ENCODE measurements at places on chromosomes 1 and 21.
A peak's percentile ranks its signal among the peaks of the same experiment; 100 is the strongest.

- no peak for DNase-seq
Measured at GRCh38 chr1:236066054-236066453, 1.2 kb upstream of the NID1 start.

DNA sequence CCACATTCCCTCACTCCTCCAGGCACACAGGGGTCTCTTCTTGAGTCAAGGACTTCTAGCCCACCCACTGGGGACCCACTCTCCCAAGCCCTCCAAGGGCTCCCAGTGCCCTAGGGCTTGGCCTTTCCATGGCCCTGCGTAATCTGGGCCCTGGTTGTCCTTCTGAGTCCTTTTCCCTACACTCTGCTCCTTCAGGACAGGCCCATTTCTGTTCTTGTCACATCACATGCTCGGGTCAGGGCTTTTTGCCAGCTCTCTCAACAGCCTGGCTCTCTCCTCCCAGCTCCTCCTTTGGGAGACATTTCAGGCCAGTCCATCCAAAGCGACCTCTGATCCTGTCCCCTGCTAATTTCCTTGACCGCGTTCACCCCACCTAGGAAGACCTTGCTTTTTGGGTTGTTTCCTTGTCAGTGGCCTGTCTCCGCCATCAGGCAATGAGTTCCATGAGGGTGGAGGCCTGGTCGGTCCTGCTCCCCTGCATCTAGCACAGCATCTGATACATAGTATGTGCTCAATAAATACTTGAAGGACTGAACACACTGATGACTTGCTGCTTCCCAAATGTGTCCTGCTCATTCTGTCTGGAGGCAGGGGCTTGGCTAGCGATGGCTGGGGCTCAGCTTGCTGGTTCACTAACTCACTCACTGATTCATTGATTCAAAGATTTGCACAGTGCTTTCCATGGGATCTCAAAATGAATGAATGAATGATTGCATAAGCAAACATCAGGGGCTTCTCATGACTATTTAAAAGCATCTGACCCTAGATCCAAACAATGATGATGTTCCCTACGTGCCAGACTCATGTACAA lies 44.8 kb downstream of the DHRS3 start:
- DNase-seq = no peak

DNA sequence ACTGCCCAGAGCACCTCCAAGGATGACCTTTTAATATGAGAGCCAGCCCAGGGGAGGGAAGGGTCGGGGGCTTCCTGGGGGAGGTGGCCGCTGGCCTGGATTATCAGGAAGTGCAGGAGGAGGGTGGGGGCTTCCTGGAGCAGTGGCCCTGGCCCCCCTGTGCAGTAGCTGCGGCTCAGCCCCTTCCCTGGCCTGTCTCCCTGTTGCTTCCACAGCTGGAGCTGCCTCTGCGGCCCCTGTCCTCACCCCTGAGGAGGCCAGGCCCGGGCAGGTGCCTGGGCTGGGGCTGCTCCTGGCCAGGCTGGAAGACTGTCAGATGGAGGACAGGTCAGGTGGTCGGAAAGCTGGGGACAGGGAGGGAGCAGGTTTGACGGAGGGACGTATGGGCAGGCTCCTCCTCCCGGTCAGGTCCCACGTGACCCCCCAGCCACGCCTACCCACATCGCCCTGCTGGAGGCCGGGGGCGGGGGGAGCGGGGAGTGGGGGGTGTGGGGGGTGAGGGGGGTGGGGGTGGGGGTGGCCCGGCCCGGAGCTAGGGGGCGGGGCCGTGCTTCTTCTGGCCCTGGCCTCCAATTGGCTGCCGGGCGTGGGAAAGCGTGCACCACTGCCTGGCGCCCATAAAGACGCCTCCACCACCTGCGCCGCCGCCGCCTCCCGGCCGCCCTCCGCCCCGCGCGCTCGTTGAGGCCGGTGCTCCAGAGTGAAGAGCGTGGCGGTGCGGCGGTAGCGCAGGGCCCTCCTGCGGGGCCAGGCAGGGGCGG lies 10.2 kb upstream of the TNFRSF14 start:
- peak; percentile 68 for DNase-seq

- DNase-seq = peak; percentile 82
Measured at GRCh38 chr1:16013220-16013907, 4.5 kb downstream of the HSPB7 start.

DNA sequence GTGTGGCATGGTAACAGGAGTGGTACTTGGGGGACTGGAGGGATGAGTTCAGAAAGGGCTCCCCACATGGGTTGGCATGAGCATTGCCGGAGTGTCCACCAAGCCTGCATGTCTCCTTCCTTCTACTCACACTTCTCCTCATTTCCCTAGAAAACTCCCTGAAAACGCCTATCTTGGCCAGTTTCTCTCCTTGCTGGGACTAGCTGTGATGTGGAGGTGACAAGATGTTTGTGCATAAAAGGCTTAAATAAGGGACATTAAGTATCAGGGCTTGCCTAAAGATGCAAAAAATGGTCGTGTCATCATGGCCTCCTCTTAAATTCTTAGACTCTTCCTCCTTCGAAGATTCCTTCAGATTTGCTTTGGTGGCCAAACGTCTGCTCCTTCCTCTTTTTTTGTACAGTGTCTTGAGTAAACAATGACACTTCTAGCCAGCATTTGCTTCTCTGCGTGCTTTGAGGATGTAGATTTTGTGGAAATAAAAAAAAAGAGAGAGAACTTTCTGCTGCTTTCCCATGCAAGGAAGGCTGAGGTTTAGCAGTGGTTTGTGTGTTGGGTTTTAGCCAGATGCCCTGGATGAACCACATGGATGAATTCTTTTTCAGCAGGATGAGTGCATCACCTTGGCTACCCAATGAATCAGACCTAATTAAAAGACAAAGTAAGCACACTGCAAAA lies 239.1 kb upstream of the IRF2BP2 start:
- DNase-seq = peak; percentile 55

DNA sequence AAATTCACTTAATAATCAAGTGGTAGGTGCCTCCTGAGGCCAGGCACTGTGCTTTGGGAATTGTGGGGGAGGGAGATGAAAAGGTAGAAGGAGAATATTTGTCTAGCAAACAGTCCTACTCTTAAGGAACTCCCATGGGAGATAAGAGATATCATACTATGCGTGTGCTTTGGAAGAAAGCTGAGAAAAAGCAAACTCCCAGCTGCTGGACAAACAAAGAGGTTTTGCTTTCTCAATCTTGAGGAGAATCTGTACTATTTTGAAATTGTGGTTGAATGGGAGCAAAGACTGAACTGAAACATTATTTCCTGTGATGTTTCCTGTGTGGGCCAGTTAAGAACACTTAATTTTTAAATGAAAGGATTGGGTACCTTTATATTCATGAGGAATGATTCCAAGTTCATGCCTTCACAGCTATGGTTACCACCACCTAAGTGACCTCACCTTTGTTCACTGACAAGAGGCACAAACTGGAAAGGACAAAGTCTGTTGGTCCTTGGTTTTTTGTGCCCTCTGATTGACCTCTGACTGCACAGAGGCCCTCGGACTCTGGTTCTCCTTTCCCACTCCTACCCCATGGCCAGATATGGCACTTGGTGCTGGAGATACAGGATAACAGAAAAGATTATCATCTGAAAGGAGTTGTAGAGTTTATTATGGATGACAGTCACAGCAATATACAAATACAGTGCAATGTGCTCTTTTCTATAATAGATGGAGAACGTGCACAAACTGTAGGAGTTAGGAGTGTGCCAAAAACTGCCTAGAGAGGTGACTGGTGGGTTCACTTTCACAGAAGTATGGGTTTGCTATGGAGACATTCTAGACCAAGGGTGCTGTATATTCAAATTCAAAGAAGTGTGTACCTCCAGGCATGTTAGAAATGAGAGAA lies 1.6 kb downstream of the CD53 start:
- DNase-seq = no peak

GRCh38 chr1:3453203-3453761 lies 1.2 kb upstream of the ARHGEF16 start:
- peak; percentile 53 for DNase-seq

DNA sequence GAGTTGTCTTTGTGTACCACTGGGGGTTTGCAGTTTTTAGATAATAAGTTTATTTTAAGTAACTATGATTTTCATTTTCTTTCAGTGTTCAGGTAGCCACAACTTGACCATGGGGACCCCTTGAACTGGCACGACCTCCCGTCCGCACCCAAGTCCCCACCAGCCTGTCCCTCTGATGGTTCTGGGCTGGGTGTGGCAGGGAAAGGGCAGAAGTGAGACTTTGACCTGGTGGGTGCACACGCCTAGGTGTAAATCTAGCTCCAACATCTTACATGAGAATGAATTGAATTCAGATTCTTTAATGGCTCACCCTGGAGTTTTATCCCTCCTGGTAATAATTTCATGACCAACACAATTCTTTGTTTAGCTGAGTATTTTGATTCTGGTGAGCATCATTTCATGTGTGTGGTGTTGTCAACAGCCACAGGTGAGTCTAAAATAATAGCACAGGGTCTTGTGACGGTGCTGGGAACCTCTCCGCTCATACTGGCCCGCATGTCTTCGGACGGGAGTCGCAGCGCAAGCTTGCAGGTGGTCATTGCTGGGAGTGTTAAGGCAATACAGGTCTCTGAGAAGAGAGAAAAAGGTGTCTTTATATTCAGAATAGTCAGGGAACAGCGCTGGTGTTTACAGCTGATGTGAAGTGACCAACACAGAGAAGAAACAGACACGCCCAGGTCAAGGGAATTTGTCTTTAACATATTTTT lies 50.8 kb upstream of the POFUT2 start:
- DNase-seq = no peak

DNA sequence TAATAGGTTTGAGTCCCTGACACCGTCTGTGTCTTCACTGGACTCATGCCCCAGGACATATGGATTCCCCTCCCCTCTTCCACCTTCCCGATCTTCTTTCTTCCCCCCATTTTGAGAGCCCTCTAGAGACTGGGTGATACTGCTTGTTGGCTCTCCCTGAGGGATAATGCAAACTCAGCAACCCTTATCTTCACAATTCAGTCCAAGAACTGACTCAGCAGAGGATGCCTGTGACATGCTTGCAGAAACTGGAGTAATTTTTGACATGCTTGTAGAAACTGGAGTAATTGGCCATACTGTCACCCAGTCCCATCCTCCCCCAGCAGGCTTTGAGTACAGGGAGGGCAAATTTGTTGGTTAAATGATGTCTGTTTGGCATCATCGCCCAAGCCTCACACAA lies 127.6 kb upstream of the CTTNBP2NL start:
- no peak for DNase-seq

- no peak for DNase-seq
Measured at GRCh38 chr21:29238053-29238966, 60.4 kb upstream of the BACH1 start.

DNA sequence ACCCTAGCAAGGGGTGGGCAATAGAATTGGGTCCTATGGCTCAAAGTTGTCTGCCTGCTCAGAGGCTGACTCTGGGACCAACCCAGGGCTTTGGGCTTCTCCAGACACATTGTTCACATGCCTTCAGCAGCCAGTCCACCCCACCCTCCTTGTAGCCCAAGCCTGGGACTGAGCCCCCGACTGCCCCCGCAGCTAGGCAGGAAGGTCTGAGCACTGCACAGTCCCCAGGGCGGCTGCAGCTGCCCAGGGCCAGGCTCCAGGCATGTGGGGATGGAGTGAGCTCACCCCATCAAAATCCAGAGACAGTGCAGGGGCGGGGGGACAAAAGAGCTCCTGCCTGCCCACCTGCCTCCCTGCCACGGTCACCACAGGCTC lies 35.6 kb downstream of the HSPG2 start:
- DNase-seq = peak; percentile 27

GRCh38 chr1:54606990-54607325 lies 16.4 kb downstream of the FAM151A start:
- no peak for DNase-seq

DNA sequence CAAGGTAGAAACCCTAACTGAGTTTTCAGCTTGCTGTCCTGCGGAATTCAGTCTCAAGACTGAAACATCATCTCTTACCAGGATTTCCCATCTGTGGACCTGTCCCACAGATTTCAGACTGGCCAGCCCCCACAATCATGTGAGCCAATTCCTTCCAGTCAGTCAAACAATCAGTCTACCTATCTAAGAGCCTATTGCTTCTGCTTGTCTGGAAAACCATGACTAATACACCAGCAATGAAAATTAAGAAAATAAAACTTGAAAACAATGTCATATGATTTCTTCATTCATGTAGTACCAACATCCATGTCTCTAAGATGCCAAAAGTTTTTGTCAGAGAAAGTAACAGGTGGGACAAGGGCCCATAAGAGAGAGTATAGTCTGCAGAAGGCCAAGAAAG lies 57.6 kb upstream of the CRB1 start:
- peak; percentile 44 for DNase-seq

GRCh38 chr1:226874579-226875425 lies 4.4 kb downstream of the PSEN2 start:
- DNase-seq = no peak

DNA sequence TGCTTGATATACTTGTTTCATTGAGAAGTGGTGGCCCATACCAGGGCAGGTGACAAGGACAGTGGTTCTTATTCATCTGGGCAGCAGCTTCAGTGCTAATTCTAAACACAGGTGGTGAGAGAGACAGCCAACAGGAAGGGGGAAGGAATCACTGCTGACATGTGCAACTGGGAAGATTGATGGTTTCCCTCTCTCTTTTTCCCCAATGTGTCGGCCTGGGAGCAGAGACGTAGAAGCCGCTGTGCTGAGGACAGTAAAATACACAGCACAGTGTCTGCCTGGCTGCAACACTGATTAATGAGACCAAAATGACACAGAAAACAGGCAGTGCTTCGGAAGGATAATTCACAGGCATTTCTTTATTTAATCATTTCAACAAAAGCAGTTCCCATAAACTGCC lies 48.8 kb downstream of the WARS2 start:
- no peak for DNase-seq

- peak; percentile 96 for DNase-seq
Measured at GRCh38 chr1:32703479-32704291, 1.1 kb upstream of the SYNC start.

DNA sequence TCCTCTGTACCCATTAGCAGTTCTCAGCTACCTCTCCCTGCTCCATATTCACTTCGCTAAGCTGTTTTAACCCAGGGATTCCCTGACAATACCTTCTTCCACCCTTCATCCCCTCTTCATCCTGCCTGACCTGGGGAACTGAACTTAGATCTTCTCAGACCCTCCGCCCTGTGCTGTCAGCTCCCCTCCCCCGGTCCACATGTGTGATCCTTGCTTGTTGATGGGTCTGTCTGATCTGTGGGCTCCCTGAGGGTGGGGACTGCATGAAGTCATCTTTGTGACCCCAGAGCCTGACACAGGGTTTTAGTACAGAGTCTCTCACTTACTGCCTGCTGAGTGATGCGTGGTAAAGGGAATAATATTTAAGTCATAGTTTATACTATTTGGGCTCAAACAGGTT lies 11.8 kb downstream of the CHAF1B start:
- no peak for DNase-seq

DNA sequence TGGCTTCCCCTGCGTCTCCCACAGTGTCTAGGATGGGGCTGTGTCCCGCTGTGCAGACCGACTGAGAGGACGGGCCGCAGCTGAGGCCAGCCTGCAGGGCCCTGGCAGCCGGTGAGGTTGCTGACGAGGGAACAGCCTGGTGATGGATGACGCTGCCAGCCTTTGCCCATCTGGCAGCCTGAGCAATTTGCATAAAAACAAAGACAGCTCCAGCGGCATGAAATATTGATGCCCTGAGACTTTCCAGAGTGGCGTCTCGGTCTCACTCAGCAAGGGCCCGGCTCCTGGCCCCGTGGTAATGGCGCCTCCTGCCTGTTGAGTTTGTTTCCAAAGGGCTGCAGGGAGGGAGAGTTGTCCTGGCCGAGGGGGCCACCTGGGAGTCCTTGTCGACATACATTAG lies 19.1 kb upstream of the KCNA10 start:
- no peak for DNase-seq

- DNase-seq = peak; percentile 54
Measured at GRCh38 chr21:38319781-38320180, 63.0 kb downstream of the KCNJ15 start.

GRCh38 chr1:55708781-55709180 lies 493.6 kb upstream of the USP24 start:
- DNase-seq = no peak
